ENCODE measurements at places on chromosomes 13 and 19.

DNA sequence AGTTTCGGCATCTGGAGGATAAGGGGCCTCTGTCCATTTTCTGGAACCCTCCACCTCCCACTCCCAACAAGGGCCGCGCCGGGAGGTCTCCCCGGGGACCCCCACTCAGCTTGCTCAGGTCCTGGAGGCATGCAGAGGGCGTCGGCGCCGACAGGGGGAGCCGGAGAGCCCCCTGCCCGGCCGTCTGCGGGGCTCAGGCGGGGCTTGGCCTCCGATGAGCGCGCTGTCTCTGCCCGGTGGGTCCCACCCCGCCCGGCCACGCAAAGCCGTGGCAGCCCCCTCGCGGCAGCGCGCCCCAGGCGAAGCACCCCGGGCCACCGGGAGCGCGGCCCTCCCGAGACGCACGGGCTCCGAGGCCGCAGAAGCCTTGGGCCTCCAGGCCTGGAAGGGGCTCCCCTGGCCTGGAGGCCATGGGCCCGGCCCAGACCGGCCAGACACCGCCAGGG is 149.7 kb upstream of the ZNF536 start:
- DNase-seq: peak; percentile 23

GRCh38 chr13:31395090-31395489 is 195.3 kb downstream of the B3GLCT start:
- no peak for DNase-seq

GRCh38 chr13:112773601-112774447 is 84.0 kb downstream of the ATP11A start:
- DNase-seq: no peak

DNA sequence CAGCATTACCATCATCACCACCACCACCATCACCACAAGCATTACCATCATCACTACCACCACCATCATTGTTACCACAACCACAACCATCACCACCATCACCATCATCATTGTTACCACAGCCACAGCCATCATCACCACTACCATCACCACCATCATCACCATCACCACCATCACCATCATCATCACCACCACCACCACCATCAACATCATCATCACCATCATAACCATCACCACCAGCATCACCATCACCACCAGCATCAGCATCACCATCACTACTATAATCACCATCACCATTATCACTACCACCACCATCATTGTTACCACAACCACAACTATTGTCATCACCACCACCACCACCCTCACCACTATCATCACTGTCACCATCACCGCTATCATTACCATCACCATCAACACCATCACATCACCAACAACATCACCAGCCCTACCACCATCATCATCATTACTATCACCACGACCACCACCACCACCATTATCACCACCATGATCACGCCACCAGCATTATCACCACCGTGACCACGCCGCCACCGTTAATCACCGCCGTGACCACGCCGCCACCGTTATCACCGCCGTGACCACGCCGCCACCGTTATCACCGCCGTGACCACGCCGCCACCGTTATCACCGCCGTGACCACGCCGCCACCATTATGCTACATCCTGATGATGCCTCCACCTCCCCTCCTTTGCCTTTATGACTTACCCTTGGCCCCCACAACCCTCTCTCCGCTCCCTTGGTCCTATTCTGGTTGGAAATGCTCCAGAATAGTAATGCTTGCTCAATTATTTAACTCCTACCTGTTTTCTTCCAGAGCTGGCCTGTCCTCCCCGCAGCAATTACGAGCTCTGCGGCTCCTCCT is 10.0 kb upstream of the FXYD3 start:
- no peak for DNase-seq

DNA sequence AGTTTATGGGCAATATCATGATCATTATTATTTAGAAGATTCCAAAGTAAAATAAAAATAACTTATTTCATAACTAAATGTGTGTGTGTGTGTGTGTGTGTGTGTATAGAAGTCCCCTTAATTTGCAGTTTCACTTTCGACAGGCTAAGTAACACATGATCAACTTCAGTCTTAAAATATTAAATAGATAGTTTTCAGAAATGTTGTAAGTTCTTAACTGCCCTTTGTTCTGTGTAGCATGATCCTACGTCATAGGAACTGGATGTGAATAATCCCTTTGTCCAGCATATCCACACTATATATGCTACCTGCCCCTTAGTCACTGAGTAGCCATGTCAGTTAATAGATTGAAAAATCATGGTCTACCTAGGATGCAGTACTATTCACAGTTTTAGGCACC is 1863.5 kb upstream of the PCDH20 start:
- no peak for DNase-seq

- DNase-seq: no peak
Measured at GRCh38 chr13:73467125-73467524, 408.3 kb downstream of the KLF5 start.

- DNase-seq: no peak
Measured at GRCh38 chr13:37241786-37242185, 136.3 kb upstream of the CSNK1A1L start.

GRCh38 chr19:367963-368629 is 23.5 kb upstream of the MIER2 start:
- DNase-seq: no peak

- peak; percentile 87 for DNase-seq
Measured at GRCh38 chr19:14023404-14024235, 4.3 kb upstream of the RLN3 start.

GRCh38 chr19:14363183-14364097 is 17.8 kb upstream of the ADGRE5 start:
- DNase-seq: peak; percentile 74

DNA sequence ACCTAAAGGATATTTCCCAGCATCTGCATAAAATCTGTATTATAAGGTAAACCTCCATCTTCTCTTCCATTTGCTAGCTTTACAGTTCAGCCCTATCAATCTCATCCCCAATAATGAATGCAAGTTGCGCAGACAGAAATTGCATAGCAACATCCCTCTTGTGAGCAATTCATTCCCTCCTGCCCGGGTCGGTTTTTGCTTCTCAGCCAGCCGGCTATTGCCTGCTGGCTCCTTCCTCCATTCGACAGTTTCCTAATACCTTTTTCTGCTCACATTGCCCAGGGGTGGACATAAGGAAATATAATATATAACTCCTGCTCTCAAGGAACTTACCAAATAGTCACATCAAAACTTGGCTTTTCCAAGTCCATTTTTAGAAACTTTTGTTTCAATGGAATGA is 125.2 kb downstream of the FGF9 start:
- DNase-seq: no peak

GRCh38 chr13:99995589-99996380 is 14.2 kb downstream of the ZIC2 start:
- DNase-seq: no peak

GRCh38 chr13:108662528-108662927 is 33.1 kb downstream of the MYO16 start:
- DNase-seq: no peak

GRCh38 chr19:8806661-8807060 is 25.4 kb downstream of the ZNF558 start:
- DNase-seq: no peak

GRCh38 chr19:44627631-44628030 is 14.3 kb downstream of the IGSF23 start:
- no peak for DNase-seq

GRCh38 chr13:27925220-27925991 is 5.6 kb downstream of the PDX1 start:
- no peak for DNase-seq

DNA sequence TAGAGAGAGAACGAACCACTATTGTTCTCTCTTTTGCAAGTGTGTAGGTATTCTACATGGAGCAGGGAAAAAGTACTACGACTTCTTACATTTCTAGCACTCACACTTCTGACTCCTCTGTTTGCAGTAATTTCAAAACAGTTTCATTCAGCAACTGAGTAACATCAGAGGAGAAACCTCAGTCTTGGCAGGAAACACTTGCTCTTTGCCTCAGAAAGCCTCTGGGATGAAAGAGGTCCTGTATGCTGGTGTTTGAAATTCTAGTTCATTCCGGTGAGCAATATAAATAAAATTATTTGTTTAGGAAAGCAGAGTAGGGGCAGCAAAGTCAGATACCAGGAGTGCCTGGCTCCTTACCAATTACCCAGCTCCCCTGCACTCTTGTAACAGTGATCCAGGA is 595.5 kb downstream of the TBC1D4 start:
- DNase-seq: no peak

DNA sequence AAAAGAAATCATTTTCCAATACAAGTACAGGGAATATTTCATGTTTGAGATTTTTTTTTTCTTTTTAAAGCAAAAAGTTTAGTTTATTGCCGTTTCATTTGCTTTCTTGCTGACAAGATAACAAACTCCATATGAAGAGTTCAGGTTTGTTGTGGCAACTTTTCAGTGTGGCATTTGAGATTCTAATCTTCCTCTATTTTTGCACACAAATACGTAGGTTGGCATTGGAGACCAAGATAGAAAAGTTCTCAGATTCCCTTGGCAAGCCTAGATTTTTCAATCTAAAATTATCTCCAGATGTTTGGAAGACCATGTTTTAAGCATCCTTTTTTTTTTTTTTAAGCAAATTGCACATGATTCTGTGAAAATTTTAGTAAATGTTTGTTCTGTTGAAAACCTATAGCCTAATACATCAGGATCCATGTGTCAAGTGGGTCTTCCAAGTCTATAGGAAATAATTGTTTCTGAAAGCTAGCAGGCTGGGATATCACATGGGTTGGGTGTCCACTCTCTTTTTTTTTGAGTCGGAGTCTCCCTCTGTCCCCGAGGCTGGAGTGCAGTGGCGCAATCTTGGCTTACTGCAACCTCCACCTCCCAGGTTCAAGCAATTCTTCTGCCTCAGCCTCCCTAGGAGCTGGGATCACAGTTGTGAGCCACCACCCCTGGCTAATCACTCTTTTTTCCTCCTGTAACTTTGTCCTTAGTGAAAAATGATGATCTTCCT is 2.6 kb downstream of the GARRE1 start:
- no peak for DNase-seq

- no peak for DNase-seq
Measured at GRCh38 chr19:10122045-10122444, 2.3 kb upstream of the EIF3G start.

- no peak for DNase-seq
Measured at GRCh38 chr19:42422092-42422900, 4.9 kb downstream of the LIPE start.

GRCh38 chr13:108427355-108427754 is 157.8 kb downstream of the TNFSF13B start:
- peak; percentile 3 for DNase-seq

DNA sequence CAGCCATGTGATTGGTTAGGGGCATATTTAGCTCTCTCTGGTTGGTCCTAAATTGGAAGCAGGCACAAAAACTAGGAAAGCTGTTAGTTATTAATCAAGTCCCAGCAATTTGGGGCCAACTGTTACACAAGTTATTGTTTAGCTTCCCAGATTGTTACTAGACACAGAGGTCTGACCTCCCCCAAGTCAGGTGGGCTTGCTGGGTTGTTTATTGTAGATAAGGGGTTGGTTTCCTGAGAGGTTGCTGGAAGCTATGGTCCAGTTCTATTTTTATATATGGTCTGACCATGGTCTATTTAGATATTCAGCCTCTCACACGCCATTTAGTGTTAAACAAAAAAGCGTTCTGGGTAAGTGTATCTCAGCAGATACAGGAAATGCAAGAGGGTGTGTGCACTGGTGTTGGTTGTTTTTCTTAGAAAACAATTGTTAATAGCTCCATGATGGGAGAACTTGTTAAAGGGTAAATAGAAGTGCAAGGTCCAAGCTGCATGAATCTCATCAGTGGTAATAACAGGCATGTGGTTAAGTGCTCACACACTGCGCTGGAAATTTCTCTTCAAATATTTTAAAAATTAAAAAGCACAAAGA is 150.0 kb downstream of the RAP2A start:
- DNase-seq: no peak

DNA sequence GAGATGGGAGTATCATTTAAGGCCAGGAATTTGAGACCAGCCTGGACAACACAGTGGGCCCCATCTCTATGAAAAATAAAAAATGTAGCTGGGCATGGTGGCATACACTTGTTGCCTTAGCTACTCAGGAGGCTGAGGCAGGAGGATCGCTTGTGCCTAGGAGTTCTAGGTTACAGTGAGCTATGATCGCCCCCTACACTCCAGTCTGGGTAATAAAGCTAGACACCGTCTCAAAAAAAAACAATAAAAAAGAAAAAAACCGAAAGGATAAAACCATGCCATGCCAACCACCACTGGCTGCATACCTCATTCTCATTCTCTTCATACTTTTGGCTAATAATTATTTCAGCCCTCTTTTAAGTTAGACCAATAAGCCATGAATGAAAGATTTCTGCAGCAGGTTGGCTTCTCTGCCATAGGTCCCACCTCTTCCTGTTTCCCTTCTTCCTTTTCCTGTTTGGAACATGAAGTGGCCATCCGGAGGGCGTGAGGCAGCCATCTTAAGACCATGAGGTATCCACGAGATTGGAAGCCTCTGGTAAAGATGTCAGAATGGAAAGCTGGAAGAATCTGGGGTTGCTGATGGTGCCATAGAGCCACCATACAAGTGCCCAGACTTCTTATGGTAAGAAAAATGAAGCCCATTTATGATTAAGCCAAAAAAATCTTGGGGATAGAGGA is 171.3 kb downstream of the CACNA1A start:
- DNase-seq: no peak

DNA sequence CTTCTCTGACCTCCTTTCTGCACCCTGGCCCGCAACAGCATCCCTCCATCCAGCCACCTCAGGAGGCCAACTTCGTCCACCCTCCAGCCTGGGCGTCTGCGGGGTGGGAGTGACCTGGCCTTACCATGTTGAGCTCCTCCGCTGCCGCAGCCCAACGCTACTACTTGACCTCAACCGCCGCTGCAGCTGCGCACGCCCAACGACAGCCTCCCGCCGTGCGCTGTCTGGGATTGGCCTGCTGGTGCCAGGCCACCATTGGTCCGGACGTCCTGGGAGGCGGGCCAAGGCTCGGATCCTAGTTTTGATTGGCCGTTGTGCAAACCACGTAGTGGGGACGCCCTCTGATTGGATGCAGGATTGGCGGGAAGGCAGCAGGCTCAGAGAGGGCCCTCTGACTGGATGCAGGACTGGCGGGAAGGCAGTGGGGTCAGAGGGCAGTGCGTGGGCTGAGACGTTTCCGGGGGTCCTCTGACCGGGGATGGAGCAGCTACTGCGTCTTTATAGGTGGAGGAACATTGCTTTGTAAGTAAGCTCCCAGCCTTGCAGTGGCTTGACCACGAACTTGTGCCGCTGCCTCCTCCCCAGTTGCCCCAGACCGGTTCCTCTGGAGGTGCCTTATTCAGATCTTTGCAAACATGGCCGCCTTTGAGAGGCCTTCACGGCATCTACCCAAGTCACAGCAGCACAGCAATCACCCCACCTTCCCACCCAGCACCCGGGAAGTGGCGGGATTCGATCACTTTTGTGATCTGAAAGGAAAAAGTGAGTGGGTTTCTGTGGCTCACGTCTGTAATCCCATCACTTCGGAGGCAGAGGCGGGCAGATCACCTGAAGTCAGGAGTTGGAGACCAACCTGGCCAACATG is at the start of gene TUBA3C:
Gene TUBA3C, minus strand, starts transcription at position 204 of the 865 bp plus-strand sequence. Its CDS starts 77 bp downstream, at position 127.
- DNase-seq: no peak
